ENCODE measurements at places on chromosomes 6 and 20.

DNA sequence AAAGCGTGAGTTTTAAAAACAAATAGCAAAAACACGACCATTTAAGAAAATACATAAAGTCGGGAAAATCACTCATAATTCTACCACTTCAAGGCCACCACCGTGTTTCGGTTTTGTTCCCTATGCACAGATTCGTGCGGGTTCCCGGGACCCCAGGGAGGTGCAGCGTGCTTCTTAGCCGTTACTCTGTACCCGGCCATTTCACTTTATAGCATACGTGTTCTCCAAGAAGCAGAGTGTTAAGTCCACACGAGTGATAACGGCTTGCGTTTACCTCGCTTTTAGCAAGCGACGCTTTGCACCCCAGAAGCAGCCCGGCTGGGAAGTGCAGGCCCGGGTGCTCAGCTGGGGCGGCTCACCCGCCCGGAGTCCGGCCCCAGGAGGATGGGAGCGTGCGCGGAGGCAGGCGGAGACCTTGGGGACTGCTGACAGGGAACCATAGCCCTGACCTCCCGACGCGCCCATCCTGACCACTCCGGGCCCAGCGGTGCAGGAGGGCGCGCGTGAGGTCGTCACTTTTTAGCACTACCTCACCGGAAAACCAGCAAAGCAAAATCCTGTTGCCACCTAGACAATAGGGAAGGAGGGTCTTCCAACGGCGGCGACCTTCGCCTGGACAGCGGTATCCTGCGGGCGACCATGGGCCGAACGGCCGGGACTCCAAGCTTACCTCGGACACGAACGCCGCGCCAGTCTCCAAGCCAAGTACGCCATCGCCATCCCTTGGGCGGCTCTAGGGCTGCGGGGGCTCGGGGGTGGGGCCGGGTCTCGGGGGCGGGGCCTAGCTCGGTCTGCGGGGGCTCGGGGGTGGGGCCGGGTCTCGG lies at the start of gene ECI2:
ECI2 (minus strand) TSS at position 735 of the 824 bp plus-strand sequence; CDS start at position 720, 15 bp downstream.
- peak; percentile 16 for DNase-seq

DNA sequence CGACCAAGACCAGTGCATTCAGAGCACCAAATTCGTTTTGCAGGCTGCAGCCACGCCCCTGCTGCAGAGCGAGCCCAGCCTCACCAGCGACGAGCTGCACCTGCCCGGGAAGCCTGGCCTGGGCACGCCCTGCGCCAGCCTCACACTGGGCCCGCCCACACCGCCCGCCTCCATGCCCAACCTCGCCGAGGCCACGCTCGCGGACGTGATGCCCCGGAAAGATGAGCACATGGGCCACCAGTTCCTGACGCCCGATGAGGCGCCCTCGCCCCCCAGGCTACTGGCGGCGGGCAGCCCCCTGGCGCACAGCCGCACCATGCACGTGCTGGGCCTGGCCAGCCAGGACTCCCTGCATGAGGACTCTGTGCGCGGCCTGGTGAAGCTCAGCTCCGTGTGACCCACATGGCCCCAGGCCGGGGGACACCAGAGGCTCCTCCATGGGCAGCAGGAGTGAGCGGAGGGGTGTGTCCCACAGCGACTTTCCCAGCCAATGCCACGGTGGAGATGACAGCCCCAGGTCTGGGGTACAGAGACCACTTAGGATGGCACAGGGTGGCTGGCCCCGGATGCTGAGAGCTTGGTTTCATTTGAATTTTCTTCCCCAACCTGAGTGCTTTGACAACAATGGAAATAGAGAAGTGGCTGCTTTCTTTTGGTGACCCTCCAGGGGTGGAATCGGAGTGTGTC lies 150.2 kb upstream of the SNX9 start:
- no peak for DNase-seq

GRCh38 chr6:2890976-2891767 lies 11.9 kb downstream of the SERPINB9 start:
- no peak for DNase-seq

DNA sequence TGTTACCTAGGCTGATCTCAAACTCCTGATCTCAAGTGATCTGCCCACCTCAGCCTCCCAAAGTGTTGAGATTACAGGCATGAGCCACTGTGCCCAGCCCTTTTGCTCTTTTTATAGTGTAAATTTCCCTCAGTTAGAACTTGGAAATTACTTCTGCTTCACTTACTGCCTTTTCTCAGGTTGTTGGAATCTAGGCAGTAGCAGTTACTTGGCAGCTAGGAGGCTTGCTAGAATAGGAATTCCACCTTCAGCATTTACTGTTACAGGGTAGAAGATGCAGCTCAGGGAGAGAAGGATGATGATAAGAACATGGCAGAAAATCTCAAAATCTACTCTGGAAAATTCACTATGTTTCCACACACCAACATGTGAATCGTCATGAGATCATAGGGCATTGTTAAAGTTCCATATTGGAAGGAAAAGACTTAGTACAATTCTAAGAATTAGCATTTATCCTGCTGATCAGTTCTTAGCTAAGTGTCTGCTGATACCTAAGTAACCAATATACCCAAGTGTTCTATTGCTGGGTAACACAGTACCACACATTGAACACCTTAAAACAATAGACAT lies 182.2 kb downstream of the SLC16A10 start:
- no peak for DNase-seq

GRCh38 chr6:64330694-64331307 lies 695.2 kb downstream of the PHF3 start:
- peak; percentile 28 for DNase-seq

DNA sequence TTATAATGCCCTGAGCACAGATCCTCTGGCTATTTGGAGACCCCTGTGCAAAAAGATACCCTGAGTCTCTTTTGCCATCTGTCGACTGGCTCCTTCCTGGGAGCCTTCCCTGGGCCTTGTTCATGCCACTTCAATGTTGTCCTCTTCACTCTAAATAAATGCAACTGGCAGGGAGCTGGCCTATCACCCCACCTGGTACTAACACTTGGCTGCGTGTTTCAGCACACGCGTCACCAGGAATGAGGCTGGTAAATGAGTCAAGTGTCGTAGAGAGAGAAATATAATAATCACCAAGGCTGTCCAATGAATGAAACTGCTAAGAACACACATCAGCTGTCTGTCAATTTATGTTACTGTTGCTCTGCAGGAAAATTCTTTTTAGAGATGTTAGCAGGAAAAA lies 374.6 kb upstream of the JARID2 start:
- no peak for DNase-seq

Measured in stimulated activated CD4-positive, alpha-beta T cell treated with anti-CD3 and anti-CD28 coated beads, Interleukin-12 subunit alpha, Interleukin-12 subunit beta, amount 100 ng/mL, for 24 hours (primary cell).